ENCODE measurements at places on chromosomes 7 and 10. TPM values are rescaled to one million over a fixed set of nuclear protein-coding genes. Genes with fewer than 3 reads are reported as not detected.

Gene RASSF4
- total RNA-seq: 26.5 TPM

Gene HMX3
- total RNA-seq: not detected

Gene PRSS37
- total RNA-seq: not detected

Gene NKX1-2
- total RNA-seq: 0.54 TPM

Gene JCAD
- total RNA-seq: 19.0 TPM

Gene ARMC10
- total RNA-seq: 29.3 TPM

DNA sequence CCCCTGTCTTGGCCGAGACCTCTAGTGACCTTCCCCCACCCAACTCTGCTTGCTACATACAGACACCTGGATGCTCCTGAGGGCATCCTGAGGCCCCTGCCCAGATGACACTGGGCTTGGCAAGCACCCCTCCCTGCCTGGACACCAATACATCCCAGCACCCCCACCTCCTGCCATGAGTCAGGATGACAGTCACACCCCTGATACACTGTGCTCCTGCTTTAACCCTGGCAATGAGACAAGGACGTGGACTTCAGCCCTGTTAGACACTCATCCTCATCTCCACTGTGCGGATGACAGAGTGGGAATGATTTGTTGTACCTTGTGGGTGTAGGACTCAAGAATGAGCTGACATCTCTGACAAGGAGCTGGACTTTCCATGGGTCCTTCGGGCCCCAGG lies 186.3 kb upstream of the ADCY1 start:
- DNase-seq: no peak

DNA sequence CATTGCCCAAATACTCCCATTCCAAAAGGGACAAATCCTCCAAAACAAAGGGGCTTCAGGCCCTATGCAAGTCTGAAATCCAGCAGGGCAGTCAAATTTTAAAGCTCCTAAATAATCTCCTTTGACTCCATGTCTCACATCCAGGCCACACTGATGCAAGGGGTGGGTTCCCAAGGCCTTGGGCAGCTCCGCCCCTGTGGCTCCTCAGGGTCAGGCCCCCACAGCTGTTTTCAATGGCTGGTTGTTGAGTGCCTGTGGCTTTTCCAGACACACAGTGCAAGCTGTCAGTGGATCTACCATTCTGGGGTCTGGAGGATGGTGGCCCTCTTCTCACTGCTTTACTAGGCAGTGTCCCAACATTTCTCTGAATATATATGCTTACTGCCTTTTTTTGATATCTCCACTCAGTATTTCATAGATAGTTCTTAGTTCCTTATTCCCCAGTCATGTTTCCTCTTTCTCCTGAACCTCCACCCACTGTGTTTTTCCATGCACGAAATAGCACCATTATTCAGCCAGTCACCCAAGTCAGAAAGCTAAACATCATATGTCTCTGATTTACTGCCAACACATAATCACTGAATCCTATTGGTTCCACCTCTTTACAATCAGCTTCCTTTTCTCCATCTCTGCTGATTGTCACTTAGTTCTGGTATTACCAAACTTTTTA lies 172.6 kb upstream of the CACNA2D1 start:
- no peak for DNase-seq

DNA sequence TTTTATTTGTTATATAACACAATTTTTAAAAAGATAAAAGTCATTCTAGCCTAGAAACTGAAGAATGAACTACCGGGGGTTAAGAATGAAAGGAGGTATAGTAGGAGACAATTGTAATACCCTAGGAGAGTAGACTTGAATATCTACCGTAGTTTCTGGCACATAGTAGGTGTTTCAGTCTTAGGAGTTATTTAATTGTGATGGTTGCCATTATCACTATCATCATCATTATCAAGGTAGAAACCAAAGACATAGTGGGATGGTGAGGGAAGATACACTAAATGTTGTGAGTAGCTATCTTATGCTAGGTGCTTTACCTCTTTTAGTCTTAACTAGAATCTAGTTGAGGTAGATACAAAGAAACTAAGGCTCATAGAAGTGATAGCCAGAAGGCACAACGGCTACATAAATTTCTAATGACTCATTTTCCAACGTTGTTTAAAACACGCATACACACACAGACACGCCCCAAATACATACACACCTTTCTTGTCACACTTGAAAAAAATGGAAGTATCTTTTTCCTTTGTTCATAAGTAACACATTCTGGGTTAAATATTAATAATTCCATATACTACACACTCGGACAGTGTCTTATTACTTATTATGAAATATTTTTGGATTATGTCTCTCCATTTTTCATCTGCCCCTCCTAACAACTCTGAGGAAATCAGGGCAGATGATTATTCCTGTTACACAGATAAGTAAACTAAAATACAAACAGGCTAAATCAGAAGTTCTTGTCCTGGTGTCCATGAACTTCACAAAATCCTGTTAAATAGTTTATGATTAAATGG lies 2.0 kb upstream of the ANLN start:
- no peak for DNase-seq

DNA sequence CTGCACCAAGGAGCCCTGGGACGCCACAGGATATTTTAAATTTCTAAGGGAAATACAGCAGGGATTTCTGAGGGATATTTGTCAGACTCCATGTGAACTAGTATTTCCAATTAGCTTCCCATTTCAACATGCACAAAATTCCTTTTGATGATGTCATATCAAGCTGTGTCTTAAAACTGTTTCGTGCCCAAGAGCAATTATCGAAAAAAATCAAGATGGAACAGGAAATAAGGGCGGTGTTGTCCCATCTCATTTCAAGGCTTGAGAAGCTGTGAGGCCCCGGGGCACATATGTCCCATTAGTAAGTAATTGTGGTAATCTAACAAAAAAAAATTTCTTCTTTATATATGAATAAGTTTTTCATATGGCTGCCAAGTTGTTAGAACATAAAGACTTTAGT lies 47.4 kb downstream of the PPP1R17 start:
- no peak for DNase-seq

DNA sequence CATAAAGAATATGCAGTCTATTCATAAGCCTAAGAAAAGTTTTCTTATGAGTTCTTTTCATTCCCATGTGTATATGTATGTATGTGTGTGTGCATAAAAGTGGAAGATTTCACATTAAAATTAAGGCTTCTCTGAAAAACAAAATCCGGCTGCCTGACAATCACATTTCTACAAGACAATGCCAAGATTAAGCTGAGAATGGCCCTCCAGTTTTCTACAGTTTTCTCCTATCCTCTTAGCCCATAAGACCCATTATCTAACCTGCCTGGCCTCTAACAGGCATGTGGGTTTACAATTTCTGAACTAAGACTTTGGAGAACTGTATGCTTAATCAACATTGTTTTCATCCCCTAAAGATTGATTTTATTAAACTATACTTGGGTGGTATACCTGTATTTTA lies 446.0 kb upstream of the SEMA3A start:
- DNase-seq: no peak

Measured in cerebellum (tissue), 4 donors.